Left lobe of liver (tissue), 2 donors: ENCODE measurements at places on chromosomes 6 and 20.

GRCh38 chr6:16399695-16400094 is 161.3 kb downstream of the GMPR start:
- no peak for DNase-seq

DNA sequence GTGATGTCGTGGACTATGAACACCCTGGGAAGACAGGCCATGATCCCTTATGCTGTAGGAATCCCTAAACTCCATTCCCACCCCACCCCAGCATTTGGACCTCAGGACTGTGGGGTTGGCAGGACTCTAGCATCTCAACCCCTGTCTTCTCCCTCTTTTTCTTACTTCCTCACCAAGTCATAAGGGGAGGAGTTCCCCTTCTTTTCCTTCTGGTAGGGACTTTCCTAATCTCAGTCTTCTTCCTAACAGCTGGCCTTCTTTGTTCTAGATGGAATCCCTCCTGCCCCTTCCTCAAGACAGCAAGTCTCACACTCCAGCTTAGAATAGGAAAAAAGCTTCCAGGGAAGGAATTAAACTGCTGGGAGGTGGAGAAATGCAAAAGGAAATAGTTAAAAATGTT is 2.3 kb upstream of the SIRPB2 start:
- no peak for DNase-seq

DNA sequence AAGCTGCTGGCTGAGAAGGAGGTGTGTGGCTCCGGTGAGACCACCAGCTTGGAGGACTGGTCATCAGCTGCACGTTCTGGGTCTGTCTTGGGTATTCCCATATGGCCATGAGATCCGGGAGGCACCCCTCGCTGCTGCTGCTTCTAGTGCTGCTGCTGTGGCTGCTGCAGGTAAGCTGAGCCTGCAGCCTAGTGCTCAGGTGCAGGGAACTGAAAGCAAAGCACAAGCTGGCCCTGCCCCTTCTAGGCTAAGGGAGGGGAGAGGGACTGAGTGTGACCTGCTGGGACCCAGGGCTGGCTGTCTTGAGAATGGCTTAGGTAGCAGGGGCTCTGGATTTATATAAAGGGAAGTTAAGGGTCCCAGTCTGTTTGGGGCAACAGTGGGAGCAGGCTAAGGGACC is 403 bp downstream of the CDH26 start:
- no peak for DNase-seq

DNA sequence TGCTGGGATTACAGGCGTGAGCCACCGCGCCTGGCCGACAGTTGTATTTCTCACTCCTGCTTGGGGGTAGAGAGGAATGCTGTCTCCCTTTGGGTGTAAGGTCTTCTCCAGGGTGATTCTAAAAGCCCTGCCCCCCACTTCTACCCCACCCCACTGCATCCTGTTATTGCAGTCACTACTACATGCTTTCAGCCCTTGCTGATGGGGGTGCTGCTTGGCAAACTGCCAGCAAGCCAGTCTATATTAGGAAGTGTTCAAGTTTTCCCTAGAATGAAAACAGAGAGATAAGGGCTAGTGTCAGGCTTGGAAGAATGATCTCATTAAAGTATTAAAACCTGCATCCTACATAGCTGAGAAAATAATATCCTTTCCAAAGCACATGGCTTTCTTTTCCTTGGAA is 31.3 kb downstream of the TTI1 start:
- no peak for DNase-seq

- no peak for DNase-seq
Observed at GRCh38 chr20:5715071-5715841, 34.9 kb upstream of the SHLD1 start.

- DNase-seq: peak; percentile 73
Observed at GRCh38 chr6:6994796-6995195, 113.0 kb upstream of the RREB1 start.

DNA sequence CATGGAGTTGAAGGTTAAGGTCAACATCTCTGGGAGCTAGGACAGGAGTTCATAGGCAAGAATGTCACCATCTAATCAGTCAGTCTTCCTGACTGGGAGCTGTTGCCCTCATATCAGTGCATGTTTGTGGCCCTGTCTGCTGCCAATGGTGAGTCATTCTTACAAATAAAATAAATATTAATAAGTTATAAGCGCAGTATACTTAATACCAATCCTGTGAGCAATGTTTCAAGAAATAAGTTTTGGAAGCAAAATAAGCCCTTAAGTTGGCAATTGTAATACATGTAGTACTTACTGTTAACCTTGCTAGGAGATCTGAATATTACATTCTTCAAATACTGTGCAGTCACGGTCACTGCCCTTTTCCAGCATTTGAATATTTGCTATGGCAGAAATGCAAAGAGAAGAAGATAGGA is 20.2 kb upstream of the MDGA1 start:
- DNase-seq: no peak

DNA sequence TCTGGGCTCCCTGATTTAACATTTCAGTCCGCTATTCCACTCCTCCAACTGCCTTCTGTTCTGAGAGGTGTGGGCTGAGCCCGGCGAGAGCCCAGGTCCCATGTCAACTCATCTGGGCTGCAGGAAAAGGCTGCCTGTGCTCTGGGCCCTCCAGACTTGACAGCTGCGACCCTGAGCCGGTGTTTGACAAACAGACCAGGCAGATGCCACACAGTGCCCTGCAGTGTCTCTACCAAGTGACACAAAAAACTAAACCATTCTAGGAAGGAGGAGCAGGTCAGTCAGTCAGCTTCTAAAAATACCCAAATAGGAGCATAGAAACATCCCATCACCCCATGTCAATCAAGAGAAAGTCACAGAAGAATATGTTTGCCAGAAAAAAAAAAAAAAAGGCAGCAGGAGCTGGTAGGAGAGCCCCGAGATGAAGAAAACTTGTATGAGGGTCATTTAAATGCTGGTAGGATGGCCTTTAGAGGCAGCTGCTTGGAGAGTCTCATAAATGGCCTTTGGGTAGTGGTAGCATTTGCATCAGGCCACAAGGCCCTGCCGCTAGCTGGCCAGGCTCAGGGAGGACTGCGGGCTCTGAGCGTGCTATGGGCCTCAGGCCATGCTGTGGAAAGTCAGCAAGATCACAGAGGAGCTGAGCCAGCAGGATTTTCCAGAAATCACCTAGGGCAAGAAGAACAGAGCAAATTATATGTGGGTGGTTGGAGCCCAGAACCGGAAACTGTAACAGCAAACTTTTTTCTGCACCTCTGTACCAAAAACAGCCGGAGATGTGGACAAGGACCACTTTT is 36.6 kb upstream of the GFOD1 start:
- no peak for DNase-seq

GRCh38 chr6:116175344-116175743 is 49.4 kb upstream of the COL10A1 start:
- DNase-seq: no peak

- DNase-seq: no peak
Observed at GRCh38 chr20:61581825-61582188, 329.7 kb downstream of the CDH4 start.

GRCh38 chr6:156713548-156713947 is 63.6 kb upstream of the ARID1B start:
- DNase-seq: no peak

DNA sequence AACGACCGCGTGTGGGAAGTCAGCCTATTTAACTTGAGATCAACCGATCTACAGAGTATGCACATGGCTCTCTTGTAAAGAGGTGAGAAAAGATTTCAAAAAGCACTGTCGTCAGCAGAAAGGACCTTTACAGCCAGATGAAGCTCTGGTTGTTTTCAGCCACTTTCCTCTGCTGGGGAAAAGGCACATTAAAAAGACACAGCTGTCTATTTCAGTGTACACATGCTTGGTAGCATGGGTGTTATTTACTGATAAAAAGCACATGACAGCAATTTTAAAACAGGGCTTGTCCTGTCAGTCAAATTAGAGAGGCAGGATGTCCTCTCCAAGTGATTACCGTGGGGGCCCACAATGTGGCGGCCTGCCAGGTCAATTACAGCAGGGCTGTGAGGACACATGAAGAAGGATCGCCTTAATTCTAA is 188.9 kb downstream of the PRKN start:
- DNase-seq: no peak

GRCh38 chr6:79864421-79864820 is 82.9 kb downstream of the ELOVL4 start:
- DNase-seq: no peak

DNA sequence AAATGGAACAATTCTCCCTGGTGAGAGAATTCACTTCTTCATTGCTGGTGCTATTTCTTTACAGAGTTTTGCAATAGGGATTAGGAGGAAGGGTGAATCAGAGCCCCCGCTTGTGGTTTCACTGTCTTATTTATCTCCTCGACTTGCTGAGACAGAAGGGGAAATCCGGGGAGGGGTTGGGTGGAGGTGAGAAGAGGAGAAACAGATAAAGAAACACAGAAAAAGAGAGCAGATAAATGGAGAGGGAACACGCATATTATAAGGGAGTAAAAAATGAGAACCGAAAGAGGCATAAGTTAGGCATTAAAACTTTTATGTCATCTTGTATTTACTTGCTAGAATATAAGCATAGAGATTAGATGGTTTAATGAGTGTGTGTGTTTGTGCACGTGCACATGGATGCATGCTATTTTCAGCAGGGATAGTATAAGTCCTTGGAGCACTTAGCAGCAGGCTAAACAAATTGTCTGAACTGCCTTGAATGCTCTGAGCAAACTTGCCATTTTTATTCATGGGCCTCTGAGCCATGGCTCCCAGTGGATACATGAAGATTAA is 105.0 kb downstream of the OLIG3 start:
- DNase-seq: no peak

DNA sequence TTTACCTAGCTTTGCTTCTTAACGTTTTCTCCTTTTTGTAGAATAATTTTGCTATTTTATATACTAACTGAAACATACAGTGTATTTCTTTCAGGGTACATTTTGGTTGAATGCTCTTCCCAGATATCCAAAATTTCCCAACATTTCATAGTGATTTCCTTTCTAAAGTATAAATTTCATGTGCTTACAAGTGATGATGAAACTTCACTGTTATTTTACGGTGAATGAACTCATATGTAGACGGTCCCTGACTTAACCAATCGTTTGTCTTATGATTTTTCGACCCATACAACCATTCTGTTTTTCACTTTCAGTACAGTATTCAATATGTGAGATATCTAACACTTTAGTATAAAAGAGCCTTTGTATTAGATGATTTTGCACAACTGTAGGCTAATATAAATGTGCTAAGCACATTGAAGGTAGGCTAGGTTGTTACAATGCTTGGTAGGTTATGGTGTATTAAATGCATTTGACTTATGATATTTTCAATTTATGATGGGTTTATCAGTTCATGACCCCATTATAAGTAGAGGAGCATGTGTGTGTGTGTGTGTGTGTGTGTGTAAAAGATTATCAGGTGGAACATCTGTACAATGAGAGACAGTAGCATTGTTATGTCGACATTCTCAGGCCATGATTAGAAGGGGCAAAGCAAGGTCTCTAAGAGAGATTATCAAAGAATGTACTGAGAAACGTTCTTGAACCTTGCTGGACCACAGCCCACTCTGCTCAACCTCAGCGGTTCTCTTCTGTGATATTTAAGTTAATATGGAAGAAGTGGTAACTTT is 20.9 kb downstream of the HIVEP1 start:
- no peak for DNase-seq

DNA sequence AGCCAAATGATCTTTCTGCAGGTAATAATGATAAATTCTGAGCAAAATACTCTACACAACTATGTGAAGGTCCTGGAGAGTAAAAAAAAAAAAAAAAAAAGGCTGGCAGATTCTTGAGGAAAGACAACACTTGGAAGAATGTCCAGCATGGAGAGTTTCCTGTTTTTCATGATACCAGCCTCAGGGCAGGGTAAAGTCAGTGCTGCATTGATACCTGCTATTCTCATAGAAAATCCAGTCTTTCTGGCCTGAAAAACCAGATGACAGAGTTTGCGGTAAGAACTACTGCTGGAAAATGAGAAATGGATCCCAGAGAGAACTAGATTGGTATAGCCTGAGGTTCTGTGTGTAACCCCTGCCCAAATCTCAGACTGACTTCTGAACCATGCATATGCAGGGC is 89.1 kb downstream of the AFG1L start:
- no peak for DNase-seq

GRCh38 chr6:8175046-8175777 is 72.9 kb upstream of the EEF1E1 start:
- DNase-seq: no peak

DNA sequence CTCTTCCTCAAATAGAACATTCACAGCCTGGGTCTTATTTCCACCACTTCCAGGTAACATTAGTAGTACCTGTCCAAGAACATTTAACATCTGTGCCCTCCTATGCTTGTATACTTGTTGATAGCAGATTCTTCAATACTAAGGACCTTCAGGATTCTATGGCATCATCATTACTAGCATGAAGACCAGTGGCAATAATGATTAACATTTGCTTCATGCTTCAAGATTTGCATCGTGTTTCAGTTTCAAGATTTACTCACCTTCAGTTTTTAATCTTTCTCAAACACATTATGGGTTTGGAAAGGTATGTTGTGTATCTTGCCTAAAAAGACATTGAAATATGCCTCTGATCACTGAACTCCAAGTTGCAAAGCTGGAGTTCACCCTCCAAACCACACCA is 412.8 kb upstream of the NRSN1 start:
- DNase-seq: no peak

- no peak for DNase-seq
Observed at GRCh38 chr6:22882581-22882980, 313.2 kb downstream of the HDGFL1 start.

GRCh38 chr6:2976571-2977085 is 5.3 kb upstream of the SERPINB6 start:
- no peak for DNase-seq
